ENCODE measurements at places on chromosomes 16 and 17.

DNA sequence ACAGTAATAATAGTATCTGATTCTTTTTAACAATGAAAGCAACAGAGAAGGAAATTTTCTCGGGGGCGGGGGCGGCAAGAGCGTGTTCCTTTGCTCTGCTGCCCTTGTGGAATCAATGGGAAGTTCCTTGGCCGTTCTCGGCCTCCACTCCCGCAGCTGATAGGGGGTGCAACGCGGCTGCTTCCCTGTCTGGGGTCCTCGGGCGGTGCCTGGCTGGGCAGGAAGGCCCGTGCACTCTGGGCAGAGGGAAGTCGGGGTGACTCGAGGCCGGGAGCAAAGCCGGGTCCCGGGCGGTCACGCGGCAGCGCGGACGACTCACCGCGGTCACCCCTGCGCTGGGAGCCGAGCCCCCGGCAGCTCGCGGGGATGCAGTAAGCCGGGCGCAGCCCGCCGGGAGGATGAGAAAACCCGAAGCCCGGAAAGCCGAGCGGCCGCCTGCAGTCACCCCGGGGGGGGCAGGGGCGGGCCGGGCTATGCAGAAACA lies 2.5 kb downstream of the TUBB3 start:
- H3K4me3 ChIP-seq: no peak overlapping the region
- H3K27me3 ChIP-seq: peaks cover 43% of the 10 kb centered on the region
- H3K4me1 ChIP-seq: peaks cover 26% of the 10 kb centered on the region
- no peak overlapping the region for H3K27ac ChIP-seq

DNA sequence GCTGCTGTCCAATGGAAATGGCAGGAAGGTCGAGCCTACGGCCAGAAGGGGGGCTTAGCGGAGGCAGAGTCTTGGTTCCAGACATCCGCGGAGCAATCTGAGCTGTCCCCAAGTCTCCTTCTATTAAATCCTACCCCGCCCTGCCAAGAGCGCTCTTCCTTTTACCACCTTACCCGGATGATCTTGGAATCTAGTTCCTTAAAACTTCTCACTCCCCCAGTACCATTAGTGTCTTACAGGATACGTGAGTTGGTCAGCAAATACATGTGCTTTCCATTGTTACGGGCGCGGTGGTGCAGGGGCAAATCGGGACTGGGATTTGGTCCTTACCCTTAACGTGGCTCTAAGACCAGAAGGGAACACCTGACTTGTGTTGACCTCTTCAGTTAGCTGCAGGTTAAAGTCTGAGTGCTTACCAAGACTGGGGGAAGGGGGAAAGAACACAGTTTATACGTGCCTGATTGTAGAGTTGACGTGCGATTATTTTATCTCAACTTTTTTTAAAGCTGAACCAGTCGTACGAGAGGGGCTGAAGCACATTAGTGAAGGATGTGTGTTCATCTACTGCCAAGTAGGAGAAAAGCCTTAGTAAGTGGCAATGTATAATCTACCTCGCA lies 495 bp downstream of the TXNDC17 start:
- peak overlapping the region; percentile 96 for H3K4me3 ChIP-seq
- H3K36me3 ChIP-seq: peaks cover 37% of the 10 kb centered on the region
- H3K4me1 ChIP-seq: peaks cover 61% of the 10 kb centered on the region
- no peak for DNase-seq

GRCh38 chr17:29154516-29155226 lies 25.5 kb downstream of the MYO18A start:
- peak overlapping the region; percentile 88 for H3K27ac ChIP-seq
- H3K36me3 ChIP-seq: no peaks in the 10 kb centered on the region
- no peak for DNase-seq
- H3K4me1 ChIP-seq: peaks cover 39% of the 10 kb centered on the region

DNA sequence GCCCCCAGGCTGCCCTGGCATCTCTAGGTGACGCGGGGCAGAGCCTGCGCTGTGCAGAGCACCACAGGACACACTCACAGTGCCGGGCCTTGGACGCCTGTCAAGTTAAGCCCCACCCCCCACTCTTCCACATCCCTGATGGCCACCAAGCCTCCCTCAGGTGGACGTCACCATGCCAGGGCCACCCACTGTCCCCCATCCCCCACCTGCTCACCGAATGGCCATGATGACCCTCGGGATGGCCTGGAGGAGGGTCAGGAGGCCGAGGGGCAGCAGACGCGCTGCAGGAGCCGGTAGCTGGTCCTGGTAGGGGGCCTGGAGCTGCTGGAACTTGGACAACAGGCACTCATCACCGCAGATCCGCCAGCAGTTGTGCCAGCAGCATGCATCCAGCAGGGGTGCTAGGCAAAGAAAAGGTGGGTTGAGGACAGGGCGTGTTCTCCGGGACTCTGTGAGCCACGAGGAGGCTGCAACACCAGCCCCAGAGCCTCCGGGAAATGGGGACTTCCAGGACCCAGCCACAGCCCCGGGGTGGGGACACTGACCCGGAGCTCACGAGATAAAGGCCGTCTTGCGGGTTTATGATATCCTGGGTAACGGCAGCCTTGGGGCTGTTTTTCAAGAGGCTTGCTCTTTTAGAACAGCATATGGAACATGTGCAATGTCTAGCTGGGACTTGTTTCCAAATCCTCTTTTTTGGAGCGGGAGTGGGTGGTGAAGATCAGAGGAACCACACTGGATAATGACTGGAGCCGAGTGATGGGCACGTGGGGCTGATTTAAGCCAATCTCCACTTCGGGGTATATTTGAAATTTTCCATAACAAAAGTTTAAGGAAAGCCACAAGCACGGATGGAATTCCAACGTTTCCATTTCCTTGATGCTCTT lies 11.4 kb downstream of the C16orf95 start:
- H3K27ac ChIP-seq: no peak overlapping the region
- H3K4me3 ChIP-seq: no peak overlapping the region
- H3K27me3 ChIP-seq: no peaks in the 10 kb centered on the region
- peaks cover 7% of the 10 kb centered on the region for H3K36me3 ChIP-seq
- no peak for DNase-seq

GRCh38 chr17:61750656-61751055 lies 112.7 kb downstream of the BRIP1 start:
- H3K36me3 ChIP-seq: peaks cover 22% of the 10 kb centered on the region
- no peak for DNase-seq
- no peak overlapping the region for H3K27ac ChIP-seq
- H3K27me3 ChIP-seq: no peaks in the 10 kb centered on the region

DNA sequence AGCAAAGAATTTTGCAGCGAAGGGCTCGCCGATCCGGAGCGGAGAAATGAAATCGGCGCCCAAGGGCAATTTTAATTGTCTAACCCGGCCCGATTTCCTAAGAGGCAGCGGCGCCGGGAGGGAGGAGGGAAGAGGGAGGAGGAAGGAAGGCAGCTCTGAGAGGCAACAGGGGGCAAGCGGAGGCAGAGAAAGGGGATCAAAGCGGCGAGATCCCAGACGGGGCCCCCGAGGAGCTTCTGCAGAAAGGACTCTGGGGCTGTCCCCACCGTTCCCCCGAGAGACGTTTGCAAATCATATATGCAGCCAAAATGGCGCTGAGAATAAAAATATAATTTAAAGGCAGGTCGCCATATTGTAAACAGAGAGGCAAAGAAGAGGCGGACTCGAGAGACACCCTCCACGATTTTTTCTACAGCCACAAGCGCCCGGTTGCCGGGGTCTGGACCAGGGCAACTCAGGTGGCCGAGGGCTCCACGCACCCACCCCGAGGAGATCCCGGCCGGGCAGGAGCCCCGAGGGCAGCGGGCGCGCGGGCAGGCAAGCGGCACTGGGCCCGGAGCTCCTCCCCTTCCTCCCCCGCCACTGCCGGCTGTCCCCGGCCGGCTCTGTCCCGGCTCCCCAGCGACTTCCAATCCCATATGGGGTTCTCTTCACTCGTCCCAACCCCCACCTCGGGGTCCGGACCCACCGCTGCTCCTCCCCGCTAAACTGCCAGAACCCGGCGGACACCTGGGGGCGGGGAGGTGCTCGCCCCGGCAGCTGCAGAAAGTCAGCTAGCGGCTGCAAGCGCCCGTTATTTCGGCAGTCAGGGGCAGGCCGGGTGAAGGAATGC lies 1.9 kb downstream of the PHF12 start:
- no peak overlapping the region for H3K4me3 ChIP-seq
- DNase-seq: peak; percentile 73
- H3K36me3 ChIP-seq: peaks cover 37% of the 10 kb centered on the region
- H3K27me3 ChIP-seq: no peaks in the 10 kb centered on the region

DNA sequence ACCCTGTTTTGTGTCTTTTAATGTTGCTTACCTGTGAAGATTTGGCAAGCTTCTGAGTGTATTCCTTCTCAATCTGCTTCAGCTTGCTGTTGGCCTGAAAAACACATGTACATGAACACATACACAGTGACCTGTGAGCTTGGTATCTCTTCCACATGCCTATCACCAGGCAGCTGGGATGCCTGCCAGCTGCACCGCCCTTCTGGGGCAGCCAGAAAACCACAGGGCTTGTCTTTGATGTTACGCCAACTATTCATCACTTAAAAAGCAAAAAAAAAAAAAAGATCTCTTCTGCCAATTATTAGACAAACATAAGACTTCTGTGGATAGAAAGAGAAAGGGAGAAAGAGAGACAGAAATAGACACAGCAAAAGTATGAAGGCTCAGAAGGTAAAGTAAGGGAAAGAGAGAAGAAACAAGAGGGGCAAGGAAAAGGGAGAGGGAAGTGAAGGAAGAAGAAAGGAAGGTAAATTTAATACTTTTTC lies 189.2 kb upstream of the AXIN2 start:
- no peaks in the 10 kb centered on the region for H3K36me3 ChIP-seq
- peak; percentile 35 for DNase-seq
- no peak overlapping the region for H3K4me3 ChIP-seq
- H3K27me3 ChIP-seq: peaks cover 7% of the 10 kb centered on the region
- H3K4me1 ChIP-seq: peaks cover 17% of the 10 kb centered on the region
- no peak overlapping the region for H3K27ac ChIP-seq

- H3K36me3 ChIP-seq: peaks cover 10% of the 10 kb centered on the region
- H3K27me3 ChIP-seq: no peaks in the 10 kb centered on the region
- no peak for DNase-seq
- no peaks in the 10 kb centered on the region for H3K4me1 ChIP-seq
- no peak overlapping the region for H3K4me3 ChIP-seq
- H3K27ac ChIP-seq: no peak overlapping the region
Measured at GRCh38 chr17:83008186-83008510, 71.3 kb upstream of the METRNL start.

DNA sequence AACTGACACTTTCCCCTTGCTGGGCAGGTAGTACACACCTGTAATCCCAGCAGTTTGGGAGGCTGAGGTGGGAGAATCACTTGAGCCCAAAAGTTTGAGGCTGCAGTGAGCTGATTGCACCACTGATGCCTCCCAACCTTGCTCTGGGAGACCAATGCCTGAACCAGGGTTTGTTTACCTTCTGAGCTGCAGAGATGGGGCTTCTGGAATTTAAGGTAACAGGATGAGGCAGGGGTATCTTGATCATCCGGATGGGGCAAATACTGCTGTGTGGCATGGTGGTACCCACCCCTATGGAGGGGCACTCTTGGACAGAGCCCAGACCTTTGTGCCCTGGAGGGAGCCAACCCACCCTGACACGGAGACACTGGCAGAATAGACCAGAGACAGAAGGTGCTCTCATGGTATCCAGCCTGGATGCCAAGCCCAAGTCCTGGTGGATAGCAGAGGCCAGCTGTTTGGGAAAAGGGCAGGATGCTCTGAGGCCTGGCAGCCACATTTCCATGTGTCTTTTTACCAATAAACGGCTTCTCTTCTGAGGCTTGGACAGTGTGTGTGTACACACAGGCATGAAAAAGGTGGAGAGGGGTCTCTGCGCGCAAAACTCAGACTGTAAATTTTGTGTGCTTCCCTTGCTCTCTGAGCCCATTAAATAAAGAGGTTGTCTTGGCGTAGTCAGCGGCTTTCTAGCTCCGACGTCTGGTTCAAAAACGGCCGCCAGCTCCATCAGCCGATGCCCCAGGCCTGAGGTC lies 4.4 kb downstream of the ZNF48 start:
- no peak for DNase-seq
- peaks cover 54% of the 10 kb centered on the region for H3K4me1 ChIP-seq
- no peaks in the 10 kb centered on the region for H3K27me3 ChIP-seq
- H3K4me3 ChIP-seq: peak overlapping the region; percentile 76
- peak overlapping the region; percentile 87 for H3K27ac ChIP-seq

DNA sequence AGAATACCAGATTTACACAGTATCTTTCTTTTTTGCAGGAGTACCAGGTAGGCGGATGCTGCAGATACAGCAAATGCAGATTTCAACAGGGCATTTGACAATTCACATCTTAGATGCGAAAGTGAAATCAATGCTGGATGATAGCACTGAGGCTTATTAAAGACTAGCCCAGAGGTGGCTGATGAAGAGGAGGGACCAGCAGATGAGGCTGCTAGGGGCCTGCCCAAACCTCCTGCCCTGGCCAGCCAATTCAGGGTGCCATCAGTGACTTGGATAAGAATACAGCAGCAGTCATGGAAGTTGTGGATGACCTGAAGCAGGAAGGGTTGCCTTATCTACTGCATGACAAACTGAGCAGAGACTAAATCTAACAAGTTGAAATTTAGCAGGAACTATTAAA lies 1.5 kb upstream of the DYNC1LI2 start:
- no peak for DNase-seq
- H3K27me3 ChIP-seq: peaks cover 7% of the 10 kb centered on the region
- peaks cover 13% of the 10 kb centered on the region for H3K36me3 ChIP-seq
- H3K4me3 ChIP-seq: no peak overlapping the region
- H3K4me1 ChIP-seq: peaks cover 33% of the 10 kb centered on the region

DNA sequence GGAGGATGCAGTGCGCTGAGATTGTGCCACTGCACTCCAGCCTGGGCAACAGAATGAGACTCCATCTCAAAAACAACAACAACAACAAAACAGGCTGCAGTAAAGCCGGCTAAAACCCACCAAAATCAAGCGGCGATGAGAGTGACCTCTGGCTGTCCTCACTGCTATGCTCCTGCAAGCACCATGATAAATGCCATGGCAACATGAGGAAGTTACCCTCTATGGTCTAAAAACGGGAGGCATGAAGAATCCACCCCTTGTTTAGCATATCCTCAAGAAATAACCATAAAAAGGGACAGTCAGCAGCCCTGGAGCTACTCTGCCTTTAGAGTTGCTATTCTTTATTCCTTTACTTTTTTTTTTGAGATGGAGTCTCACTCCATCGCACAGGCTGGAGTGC lies 8.4 kb upstream of the LGALS3BP start:
- no peaks in the 10 kb centered on the region for H3K27me3 ChIP-seq
- DNase-seq: no peak
- peaks cover 19% of the 10 kb centered on the region for H3K36me3 ChIP-seq

GRCh38 chr16:31397096-31397660 lies 4.0 kb downstream of the ITGAD start:
- peaks cover 2% of the 10 kb centered on the region for H3K36me3 ChIP-seq
- H3K4me1 ChIP-seq: peaks cover 13% of the 10 kb centered on the region

- no peak overlapping the region for H3K27ac ChIP-seq
- no peak overlapping the region for H3K4me3 ChIP-seq
- peaks cover 2% of the 10 kb centered on the region for H3K4me1 ChIP-seq
- DNase-seq: no peak
- H3K36me3 ChIP-seq: no peaks in the 10 kb centered on the region
- no peaks in the 10 kb centered on the region for H3K27me3 ChIP-seq
Measured at GRCh38 chr16:13436641-13437412, 483.1 kb upstream of the ERCC4 start.

All from activated naive CD8-positive, alpha-beta T cell treated with anti-CD3 and anti-CD28 coated beads, Interleukin-2, amount 50 U/mL, for 24 hours (primary cell).